ENCODE measurements at places on chromosomes 13 and 19.

DNA sequence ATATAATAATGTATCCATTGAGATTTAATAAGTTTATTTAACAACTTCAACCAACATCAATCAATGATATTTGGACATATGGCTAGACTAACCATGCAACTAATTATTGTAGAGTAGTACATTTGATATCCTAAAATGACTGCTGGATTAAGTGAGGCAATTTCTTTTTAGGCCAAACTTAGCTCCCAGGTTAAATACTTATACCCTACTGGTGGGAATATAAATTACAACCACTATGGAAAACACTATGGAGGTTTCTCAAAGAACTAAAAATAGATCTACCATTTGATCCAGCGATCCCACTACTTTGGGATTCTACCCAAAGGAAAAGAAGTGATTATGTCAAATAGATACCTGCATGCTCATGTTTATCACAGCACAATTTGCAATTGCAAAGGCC lies 345.8 kb downstream of the RBM26 start:
- DNase-seq = no peak

- no peak for DNase-seq
These were observed at the start of gene GZMM for GRCh38 chr19:543910-544608. Gene GZMM, plus strand, starts transcription at chr19:544053. Its CDS starts 19 bp downstream, at chr19:544072.

DNA sequence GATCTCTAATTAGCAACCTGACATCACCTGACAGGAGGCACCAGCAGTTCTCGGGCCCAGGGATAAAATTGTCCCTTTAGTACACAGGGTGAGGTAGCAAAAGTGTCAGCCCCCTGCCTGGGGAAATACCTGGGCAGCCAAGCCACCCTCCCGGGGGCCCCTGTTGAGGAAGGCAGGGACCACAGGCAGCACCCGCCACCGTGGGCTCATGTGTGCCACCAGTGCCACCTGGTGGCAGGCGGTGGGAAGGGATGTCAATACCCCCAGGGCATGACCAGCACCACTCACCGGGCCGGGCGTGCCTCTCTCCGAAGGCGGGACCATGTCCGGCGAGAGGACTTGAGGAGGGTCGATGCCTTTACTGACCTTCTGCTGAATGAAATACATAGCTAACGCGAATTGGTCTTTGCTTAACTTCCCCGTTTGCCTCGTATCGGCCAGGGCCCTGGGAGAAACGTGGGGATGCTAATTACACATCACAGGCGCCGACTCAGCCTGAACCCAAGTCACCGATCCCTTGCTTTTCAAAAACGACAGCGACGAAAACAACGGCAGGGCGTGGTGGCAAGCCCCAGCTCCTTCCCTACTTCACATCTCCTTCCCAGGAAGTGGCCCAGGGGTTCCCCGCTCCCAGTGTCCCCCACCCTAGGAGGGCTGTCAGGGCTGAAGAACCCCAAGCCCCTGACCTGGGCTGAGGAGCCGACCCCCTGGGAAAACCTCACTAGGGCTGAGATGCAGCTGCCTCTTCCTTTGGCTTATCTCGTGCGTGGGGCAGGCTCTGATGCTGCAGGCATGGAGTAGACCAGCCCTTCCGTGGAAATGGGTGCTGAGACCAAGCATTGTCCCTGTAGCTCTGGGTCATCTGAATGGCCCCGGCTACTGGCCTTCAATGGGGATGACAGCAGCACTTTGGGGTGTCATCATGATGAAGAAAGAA lies 53.8 kb downstream of the EPS15L1 start:
- DNase-seq = no peak

DNA sequence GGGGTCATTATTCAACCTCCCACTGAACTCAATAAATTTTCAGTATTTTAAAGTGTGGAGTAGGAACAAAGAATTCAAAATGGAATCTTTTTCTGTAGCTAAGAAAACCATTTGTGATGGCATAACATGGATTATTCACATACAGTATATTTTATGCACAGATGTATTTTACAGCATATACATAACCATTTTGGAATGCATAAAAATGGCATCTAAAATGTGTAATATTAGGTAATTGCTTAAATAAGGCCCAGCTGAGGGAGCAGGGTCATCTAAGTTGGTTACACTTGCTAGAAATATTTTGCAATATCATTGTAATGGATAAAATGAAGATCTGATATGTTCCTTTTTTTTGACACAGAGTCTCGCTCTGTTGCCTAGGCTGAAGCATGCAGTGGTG lies 146.9 kb downstream of the LMO7 start:
- DNase-seq = no peak

DNA sequence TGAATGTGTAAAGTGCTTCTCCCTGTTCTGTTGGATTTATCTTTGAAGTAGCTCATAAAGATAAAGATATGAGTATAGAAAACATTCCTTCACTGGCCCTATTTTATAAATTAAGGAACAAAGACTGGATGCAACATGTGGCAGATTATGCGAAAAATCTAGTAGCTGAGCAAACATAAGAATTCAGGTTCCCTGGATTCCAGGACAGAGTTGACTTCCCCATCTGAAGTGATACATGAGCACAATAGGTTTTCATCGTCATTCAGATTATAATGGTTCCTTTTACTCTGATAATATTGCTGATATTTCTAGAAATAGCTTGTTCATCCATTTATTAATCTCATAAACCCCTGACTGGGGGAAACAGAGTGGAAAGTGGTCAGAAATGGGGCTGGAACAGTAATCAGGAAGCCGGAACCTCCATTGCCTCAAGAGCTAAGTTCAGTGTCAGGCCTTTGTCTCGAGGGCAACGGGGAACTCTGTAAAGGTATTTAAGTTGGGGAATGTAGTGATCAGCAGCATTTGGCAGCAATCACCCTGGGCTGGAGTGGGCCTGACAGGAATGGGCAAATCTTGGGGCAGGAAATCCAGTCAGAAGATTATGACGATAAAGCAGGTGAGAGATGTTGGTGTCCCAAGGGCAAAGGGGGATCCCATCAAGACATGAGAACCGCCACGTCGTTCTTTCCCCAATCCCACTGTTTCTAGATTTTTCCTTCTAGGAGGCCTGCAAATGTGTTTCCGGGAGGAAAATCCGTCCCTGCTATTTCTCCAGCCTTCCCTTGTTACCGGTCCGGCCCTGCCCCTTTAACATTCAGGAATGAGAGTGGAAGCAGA lies 232.5 kb upstream of the SERP2 start:
- DNase-seq = no peak

GRCh38 chr13:101423872-101424271 lies 7.6 kb upstream of the NALCN start:
- no peak for DNase-seq

DNA sequence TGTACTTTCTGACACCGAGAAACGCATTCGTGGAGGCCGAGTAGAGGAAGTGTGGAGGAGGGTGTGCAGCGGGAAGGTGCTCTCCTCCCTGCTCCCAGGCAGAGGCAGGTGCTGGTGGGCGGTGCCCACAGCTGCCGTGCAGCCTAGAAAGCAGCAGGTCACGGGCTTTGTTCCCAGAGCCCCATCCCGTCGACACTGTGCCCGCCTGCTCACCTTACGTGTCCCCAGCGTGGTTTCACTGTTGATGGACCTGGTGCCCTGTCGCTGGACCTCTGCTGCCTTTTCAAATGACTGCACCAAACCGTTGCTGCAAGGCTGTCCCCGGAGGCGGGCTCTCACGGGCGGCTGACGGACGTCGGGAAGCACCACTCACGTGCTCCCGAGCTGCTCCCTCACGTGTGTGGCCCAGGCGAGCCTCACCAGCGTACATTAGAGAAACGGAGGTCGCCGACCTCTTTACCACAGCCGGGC lies 20.8 kb downstream of the PLEKHJ1 start:
- no peak for DNase-seq

DNA sequence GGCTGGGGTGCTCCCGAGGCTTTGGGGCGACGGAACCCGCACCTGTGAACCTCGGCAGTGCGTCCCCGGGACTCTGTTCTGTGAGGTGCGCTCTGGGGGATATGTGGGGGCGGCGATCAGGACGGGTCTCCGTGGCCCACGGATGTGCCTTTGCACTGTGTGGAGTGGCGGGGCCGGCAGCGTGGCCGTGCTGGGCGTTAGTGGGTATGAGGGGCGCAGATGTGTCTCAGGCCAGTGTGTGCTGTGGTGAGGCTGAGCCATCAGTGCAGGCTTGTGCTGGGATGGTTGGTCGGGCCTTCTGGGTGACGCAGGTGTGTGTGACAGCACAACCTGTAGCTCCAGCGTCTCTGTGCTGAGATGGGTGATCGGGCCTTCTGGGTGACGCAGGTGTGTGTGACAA lies 16.9 kb downstream of the ZNF331 start:
- DNase-seq = no peak

DNA sequence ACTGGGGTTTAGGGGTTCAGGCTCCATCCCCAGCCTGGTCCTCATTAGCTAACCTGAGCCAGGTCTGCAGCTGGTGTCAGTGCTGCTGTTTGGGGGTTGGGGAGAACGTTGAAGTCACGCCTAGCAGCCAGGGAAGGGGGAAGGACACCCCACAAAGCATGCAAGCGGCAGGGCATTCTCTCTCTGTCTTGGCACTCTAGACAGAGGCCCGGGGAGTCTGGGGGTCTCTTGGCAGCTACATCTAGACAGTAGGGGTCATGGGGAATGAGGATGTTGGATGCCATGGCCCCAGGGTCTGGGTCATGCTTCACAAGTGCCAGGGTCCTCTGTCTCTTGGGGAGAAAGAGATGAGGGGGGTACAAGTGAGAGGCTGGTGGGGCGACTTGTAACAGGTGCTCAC lies 2.6 kb downstream of the ERICH4 start:
- no peak for DNase-seq

DNA sequence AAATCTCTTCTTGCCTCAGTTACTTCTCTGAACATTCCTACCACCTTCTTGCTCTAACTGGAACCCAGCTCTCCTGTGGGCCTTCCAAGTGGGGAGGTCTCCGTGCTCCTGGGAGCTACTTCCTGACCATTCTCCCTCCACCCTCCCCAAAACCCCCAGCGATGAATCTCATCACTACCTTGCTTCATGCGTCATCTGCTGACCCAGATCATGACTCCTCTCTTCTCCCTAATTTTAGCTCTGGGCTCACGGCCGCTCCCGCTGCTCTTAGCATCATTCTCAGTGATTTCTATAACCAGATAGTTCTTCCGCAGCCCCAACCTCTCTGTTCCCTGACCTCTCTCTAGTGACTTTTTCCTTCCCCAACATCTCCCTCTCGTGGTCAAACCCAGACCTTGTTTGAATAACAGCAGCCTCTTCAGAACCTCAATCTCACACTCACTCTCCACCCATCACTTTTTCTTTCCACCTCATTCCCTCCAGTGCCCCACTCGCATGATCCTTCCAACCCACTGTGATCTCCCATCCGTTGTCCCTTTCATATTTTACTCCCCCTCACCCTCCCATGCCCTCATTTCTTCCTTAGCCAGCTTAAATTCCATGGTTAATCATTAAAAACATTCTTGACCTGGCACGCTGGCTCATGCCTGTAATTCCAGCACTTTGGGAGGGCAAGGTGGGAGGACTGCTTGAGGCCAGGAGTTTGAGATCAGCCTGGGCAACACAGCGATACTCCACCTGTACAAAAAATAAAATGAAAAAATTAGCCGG lies 21.8 kb downstream of the MRPS12 start:
- no peak for DNase-seq

- peak; percentile 53 for DNase-seq
These were observed 12.8 kb upstream of the UPF3A start for GRCh38 chr13:114268344-114269280.

GRCh38 chr13:101529422-101529821 lies 76.9 kb downstream of the ITGBL1 start:
- DNase-seq = peak; percentile 95

- DNase-seq = peak; percentile 37
These were observed 34.4 kb upstream of the MIR17HG start for GRCh38 chr13:91313103-91313502.

DNA sequence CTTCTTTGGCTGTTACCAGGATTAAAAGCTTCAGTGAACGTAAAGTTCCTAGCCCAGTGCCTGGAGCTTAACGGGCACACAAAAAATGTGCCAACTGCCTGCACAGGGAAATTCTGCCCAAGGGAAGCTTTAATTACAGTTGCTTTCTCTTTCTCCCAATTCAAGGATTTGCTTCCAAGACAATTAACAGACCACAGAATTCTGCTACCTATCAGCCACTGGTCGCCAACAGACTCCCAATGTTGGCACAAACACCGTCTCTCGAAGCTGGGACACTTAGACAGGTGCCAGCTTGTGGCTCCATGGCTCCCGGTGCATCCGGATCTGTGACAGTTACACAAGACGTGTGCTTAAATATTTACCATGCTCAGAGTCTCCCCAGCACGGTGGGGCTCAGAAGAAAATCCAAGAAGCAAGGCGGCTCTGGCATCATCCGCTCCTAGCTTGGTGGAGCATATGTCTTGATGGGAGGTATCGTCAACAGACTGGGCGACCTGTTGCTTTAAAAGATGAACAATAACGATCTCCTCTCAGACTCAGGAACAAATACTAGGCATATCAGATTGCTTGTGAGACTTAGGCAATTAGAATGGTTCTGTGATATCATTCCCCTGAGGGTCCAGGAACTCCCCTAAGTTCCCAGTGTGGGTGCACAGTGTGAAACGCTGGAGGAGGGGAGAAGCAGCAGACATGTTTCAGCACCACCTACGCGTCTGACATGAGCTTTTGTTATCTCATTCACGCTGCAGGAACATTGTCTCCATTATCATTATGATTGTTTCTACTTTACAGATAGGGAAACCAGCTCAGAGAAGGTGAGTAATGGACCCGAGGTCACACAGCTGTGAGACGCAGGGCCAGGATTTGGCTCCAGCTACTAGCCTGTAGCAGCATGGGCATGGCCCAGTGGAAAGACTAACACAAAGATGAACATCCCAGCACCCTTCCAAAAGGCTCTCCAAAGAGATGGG lies 61.6 kb downstream of the ALOX5AP start:
- DNase-seq = no peak

DNA sequence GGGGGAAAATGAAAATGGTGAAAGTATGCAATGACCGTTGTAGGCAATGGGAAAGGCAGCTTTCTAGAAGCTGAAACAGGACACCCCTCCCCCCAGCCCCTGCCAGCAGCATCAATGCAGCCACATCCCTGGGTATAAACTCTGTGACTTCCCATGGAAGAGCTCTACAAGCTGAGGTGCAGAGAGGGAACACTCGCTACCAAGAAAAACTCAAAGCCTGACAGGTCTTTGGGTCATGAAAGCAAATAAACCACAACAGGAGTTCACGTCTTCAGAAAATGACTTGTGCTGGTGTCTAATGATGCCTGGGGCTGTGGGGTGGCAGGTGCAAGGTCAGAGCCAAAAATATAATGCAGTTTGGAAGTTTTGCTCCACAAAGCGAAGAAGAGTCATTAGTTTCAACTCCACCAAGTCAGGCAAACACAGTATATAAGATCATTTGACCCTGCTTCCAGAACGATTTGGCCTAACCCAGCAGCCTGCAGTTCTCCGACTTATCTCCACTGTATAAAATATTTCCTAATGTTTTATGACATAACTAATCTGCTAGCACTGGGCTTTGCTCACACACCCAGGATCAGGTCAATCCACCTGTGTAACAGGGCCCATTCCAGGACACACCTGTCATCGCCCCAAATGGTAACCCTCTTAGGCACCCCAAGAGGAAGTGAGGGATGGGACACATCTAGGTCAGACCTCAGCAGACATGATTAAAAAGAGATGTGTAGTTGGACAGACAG lies 102.1 kb downstream of the IRS2 start:
- DNase-seq = no peak

GRCh38 chr19:5932146-5932545 lies 18.1 kb downstream of the CAPS start:
- DNase-seq = no peak
